ENCODE measurements at places on chromosomes 3 and 15.
A peak's percentile ranks its signal among the peaks of the same experiment; 100 is the strongest.

GRCh38 chr3:190089711-190090110 is 31.0 kb downstream of the P3H2 start:
- no peak for DNase-seq

GRCh38 chr3:79086514-79086913 is 681.3 kb downstream of the ROBO1 start:
- DNase-seq: no peak

DNA sequence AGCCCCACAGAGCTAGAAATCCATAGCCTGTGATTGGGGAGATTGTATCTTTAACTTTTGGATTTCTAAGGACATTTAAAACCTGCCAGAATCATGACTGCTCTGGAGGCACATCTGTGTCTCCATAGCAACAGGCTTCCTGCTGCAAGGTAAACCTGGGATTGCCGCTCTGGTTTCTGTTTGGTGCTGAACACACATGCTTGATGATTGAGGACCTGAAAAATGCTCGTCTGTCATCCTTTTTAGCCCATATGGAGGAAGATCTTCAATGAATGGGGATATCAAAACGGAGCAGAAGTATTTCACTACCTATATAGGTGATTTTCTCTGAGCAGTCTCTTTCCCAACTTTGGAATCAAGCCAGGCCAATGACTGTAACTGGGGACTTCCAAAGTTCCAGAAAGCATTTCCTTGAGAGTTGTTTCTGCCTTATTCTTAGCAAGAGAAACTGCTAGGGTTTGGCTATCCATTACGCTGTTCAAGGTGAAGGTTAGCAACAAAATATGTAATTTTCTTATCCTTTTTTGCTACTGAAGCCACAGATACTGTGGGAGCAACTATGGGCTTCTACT is 96.5 kb upstream of the TNIK start:
- DNase-seq: no peak

- DNase-seq: no peak
Observed at GRCh38 chr3:78757731-78758130, 1010.1 kb downstream of the ROBO1 start.

- no peak for DNase-seq
Observed at GRCh38 chr15:39232512-39232911, 348.4 kb upstream of the THBS1 start.

DNA sequence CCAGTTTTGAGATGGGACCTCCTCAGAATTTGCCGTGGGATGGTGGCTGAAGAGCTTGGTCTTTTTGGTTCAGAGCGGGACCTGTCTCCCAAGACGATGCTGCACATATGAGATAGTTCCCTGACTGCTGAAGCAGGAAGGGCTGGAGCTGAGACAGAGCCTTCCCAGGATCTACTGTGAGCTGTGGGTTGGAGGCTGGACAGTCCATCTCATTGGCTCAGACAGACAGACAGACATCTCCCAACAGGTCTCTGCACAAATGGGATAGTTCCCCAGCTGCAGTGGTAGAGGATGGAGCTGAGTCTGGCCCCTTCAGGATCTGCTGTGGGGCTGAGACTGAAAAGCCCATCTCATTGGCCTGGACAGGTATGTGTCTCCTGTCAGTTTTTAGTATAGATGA is 1145.6 kb upstream of the CADM2 start:
- DNase-seq: no peak

- DNase-seq: no peak
Observed at GRCh38 chr3:14434498-14435151, 32.2 kb downstream of the SLC6A6 start.

GRCh38 chr3:10004960-10005564 is 18.4 kb upstream of the EMC3 start:
- no peak for DNase-seq

- no peak for DNase-seq
Observed at GRCh38 chr3:80079886-80080285, 312.1 kb upstream of the ROBO1 start.

- DNase-seq: peak; percentile 65
Observed at GRCh38 chr3:30768703-30769550, 125.5 kb downstream of the GADL1 start.

GRCh38 chr3:112446343-112446742 is 52.9 kb downstream of the BTLA start:
- no peak for DNase-seq

DNA sequence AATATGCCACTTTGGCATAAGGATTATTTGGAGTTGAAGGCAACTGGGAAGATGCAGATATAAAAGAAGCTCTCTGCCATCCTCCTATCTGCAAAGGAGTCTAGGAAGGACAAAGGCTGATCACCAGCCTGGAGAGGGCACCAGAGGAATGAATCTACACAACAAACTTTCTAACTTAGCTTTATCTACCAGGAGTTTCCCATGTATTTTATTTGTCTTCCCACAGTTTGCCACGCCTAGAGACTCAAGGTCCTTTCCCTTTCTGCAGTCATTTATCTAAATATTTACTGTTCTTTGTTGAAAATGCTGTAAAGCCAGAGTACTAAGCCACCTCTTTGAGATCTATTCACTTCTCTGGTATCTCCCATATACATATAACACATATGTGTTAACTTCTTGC is 32.2 kb downstream of the GPR176 start:
- DNase-seq: no peak

GRCh38 chr3:189975391-189975990 is 145.2 kb downstream of the P3H2 start:
- DNase-seq: no peak

DNA sequence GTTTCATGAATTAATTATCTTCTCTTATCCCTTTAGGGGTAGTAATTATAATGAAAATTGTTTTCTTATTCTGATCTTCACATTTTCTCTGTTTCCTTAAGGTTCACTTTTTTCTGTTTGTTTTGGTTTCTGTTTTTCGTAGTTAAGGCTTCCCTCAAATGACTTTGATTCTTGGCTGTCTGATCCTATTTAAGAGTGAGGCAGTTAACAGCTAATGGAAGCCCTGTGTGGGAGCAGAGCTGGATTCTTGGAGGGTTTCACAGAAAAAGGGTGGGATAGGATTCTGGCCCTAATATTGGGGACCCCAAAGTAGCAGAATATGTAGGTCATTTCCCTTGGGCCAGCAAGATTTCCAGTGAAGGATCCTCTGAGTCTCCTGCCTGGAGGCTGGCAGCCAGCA is 6.8 kb upstream of the AMOTL2 start:
- no peak for DNase-seq

DNA sequence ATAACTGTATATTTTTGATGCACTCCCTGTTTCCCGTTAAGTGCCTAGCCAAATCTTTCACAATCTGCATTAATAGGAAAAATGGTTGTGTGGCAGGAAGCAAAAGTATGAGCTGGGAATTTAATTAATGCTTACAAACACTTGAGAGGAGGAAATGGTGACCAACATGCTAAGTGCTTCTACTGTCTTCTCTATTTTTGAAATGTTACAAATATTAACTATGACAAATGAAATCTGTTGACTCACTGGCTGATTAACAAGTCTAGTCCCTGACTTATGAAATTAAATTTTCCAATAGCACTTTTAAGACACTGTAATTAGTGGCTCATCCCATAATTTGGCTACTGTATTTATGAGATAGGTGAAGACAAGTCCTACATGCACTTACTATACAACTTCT is 446.9 kb upstream of the DPPA4 start:
- no peak for DNase-seq

DNA sequence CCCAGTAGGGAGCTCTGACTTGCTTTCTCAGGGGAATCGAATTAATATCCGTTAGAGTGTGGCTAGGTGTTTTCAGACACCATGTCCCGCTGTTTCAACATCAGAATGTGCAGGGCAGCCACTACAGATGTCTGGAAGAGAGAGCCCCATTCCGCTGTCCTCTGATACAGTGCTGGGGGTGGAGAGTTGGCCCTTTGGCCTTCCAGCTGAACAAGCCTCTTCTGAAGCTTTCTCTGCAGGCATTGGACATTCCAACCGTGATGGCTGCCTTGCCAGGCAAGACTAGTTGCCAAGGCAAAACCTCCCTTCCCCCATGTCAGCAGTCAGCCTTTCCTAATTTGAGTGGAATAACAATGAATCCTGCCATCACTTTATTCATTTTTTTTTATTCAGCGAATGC is 1.5 kb downstream of the FAH start:
- DNase-seq: no peak

GRCh38 chr3:116179091-116179490 is 266.2 kb downstream of the LSAMP start:
- no peak for DNase-seq

GRCh38 chr15:99895956-99896311 is 162.7 kb upstream of the LYSMD4 start:
- no peak for DNase-seq

DNA sequence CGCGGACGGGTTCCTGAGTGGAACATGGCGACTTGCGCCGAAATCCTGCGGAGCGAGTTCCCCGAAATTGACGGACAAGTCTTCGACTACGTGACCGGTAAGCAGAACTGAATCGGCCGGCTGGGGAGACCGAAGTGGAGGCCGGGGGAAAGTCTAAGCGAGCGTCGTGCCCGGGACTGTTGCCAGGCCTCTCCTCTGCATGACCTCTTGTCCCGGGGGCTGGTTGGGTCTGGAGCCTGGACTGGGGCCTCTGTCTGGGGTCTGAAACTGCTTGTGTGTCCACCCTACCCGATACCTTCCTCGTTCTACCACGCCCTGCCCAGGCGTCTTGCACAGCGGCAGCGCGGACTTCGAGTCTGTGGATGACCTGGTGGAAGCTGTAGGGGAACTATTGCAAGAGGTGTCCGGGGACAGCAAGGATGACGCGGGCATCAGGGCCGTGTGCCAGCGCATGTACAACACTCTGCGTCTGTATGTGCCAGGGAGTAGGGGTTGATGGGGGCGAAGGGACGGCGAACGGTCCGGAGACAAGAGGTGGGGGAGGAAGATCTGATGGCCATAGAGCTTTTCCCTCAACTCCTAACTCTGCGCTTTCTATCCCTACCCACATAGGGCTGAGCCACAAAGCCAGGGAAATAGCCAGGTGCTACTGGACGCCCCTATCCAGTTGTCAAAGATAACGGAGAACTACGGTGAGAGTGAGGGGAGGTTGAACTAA is at the start of gene ABCF3:
Gene ABCF3 (plus strand): TSS at position 16 of the 718 bp plus-strand sequence. CDS start 9 bp downstream, at position 25.
- DNase-seq: no peak

GRCh38 chr3:183532620-183533411 is 22.7 kb downstream of the KLHL6 start:
- no peak for DNase-seq

GRCh38 chr3:99548674-99549073 is 89.7 kb upstream of the COL8A1 start:
- no peak for DNase-seq

GRCh38 chr15:75732809-75733451 is 20.3 kb upstream of the CSPG4 start:
- peak; percentile 45 for DNase-seq

DNA sequence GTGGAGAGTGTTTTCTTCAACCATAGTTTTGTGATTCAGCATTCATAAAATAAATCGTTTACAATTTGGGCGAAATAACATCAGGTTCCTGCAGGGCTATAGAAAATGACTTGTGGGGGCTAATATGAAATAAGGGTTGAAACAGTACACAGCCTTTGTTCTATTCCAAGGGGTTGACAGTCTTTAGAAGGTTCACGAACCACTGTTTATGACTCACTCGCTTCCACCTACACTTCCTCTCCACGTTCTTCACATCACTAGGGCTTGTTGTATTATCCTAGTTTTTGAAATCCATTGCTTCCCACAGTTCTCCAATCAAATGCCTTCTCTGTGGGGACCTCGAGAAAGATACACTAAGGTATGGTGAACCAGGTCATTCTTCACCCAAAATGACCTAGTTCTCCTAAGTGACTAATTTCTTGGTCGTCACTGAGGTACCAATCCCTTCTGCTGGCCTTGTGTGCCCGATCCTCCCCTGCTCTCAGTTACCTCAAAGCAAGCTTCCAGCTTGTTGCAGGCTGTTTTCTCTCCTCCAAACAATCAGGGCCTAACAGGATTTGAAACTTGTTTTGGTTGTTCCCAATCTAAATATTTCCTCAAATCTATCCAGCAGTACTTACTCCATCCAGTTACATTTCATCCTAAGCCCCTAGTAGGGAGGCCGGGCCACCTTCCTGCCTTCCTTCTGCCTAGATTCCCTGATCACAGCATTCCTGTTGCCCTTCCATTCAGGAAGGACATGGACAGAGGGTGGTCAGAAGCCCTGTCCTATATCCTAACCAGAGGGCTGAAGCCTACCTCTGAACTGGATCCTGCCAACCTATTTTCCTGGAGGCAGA is 23.1 kb upstream of the TBL1XR1 start:
- DNase-seq: no peak

- DNase-seq: no peak
Observed at GRCh38 chr3:127266186-127266585, 21.7 kb downstream of the PRR20G start.

GRCh38 chr3:104291437-104291851 is 1075.3 kb upstream of the ALCAM start:
- DNase-seq: no peak

DNA sequence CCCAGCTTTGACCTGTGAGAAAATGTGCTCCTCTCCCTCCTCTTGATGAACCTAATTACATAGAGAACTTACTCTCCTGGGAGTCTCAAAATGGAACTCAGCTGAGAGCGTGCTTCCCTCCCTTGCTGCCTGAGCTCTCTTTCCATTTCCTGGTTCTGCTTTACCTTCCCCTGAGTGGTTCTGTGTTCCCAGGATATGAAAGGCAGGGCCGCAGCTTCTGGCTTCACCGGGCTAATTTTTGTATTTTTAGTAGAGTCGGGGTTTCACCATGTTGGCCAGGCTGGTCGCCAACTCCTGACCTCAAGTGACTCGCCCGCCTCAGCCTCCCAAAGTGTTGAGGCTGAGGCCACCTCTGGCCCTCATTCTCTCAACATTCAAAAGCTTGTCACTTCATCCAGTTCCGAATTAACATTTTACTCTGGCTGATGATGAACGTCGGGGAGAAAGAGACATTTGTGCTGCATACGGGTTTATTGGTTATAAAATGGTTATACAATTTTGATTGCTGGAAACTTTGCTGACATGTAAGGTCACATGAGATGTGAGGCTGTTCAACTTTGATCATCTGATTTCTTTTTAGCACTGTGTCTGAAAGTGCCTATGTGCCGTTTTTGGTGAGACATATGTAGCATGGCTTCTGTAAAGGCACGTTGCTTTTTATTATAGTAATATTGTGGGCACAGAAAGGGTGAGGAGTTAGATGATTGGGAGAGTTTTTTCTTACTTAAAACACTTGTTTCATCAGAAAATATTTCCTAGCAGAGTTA is 6.6 kb downstream of the PLS1 start:
- no peak for DNase-seq

Measured in CD4-positive, alpha-beta T cell treated with Interleukin-10 for 1 hour (primary cell).